ENCODE measurements at places on chromosomes 12 and 14. TPM values are rescaled to one million over a fixed set of nuclear protein-coding genes. Genes with fewer than 3 reads are reported as not detected.

The METTL25 gene
- 8.1 TPM for total RNA-seq

The KRT6C gene
- not detected for total RNA-seq

The ABCD2 gene
- not detected for total RNA-seq

DNA sequence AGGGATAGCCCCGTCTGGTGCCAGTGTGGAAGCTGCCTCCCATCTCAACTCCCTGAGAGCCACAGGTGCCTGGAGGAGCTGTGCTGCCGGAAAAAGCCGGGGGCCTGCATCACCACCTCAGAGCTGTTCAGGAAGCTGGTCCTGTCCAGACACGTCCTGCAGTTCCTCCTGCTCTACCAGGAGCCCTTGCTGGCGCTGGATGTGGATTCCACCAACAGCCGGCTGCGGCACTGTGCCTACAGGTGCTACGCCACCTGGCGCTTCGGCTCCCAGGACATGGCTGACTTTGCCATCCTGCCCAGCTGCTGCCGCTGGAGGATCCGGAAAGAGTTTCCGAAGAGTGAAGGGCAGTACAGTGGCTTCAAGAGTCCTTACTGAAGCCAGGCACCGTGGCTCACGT lies 25.5 kb upstream of the P2RX4 start:
- DNase-seq: no peak

- no peak for DNase-seq
Measured at GRCh38 chr12:50258167-50258551, 25.2 kb downstream of the LIMA1 start.

- DNase-seq: no peak
Measured at GRCh38 chr14:42893183-42893582, 1286.5 kb downstream of the LRFN5 start.

- DNase-seq: no peak
Measured at GRCh38 chr12:110421701-110422100, 18.2 kb upstream of the ANAPC7 start.

DNA sequence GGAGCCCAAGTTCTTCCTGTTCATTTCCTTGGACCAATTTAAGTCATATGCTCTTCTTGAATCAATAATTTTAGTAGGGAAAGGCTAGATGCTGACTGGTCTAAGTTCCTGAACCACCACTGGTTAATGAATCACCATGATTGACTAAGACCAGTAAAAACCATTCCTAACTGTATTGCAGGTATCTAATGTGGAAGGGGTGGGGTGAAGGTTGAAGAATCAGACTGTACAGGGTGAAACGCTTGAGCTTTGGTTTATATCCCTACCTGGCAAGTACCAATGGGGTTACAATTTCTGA lies 100.1 kb downstream of the DYRK2 start:
- no peak for DNase-seq
